ENCODE measurements at places on chromosomes 1 and 21. TPM values are rescaled to one million over a fixed set of nuclear protein-coding genes. Genes with fewer than 3 reads are reported as not detected.
A peak's percentile ranks its signal among the peaks of the same experiment; 100 is the strongest.

OR2L5 gene
- total RNA-seq: not detected

HLX gene
- not detected for total RNA-seq

RGL1 gene
- 1.7 TPM for total RNA-seq

DDI2 gene
- 45.9 TPM for total RNA-seq

S100A7 gene
- total RNA-seq: not detected

CFAP74 gene
- total RNA-seq: 0.46 TPM

KRTAP21-2 gene
- not detected for total RNA-seq

GOLT1A gene
- total RNA-seq: 0.33 TPM

DNAH14 gene
- total RNA-seq: 1.0 TPM

FAM43B gene
- not detected for total RNA-seq

CD34 gene
- 0.02 TPM for total RNA-seq

DNA sequence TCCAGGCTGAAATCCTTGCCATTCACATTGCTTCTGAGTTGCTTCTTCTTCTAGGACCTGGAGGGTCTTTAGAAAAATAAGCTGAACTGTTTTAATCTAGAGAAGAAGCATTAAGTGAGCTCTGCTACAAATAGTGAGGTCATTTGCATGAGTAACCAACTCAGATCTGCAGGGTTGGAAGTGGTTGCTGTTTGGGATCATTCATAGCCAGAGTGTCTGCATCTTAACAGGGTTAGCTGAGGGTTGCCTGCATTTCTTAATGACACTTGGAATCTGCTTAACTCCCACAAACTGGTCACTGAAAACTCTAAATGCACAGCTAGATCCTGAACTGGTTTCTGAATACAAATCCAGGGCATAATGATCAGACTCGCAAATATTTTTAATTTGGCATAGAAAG lies 9.9 kb downstream of the CNIH3 start:
- peaks cover 37% of the 10 kb centered on the region for H3K27me3 ChIP-seq
- peaks cover 22% of the 10 kb centered on the region for H3K4me1 ChIP-seq
- H3K36me3 ChIP-seq: peaks cover 7% of the 10 kb centered on the region
- no peak for DNase-seq

- DNase-seq: no peak
- H3K27ac ChIP-seq: no peak overlapping the region
- H3K4me1 ChIP-seq: no peaks in the 10 kb centered on the region
- no peaks in the 10 kb centered on the region for H3K27me3 ChIP-seq
- H3K36me3 ChIP-seq: no peaks in the 10 kb centered on the region
These were observed 11.0 kb upstream of the DENND1B start for GRCh38 chr1:197786280-197786679.

- H3K4me1 ChIP-seq: peaks cover 24% of the 10 kb centered on the region
- H3K36me3 ChIP-seq: peaks cover 12% of the 10 kb centered on the region
- H3K4me3 ChIP-seq: peak overlapping the region; percentile 97
- no peaks in the 10 kb centered on the region for H3K27me3 ChIP-seq
- peak overlapping the region; percentile 98 for H3K27ac ChIP-seq
These were observed 972 bp upstream of the KDM4A start for GRCh38 chr1:43648876-43649477.

GRCh38 chr21:21286170-21286798 lies 288.1 kb downstream of the NCAM2 start:
- H3K27ac ChIP-seq: no peak overlapping the region
- H3K4me3 ChIP-seq: no peak overlapping the region
- H3K27me3 ChIP-seq: no peaks in the 10 kb centered on the region
- H3K36me3 ChIP-seq: no peaks in the 10 kb centered on the region
- no peak for DNase-seq
- H3K4me1 ChIP-seq: no peaks in the 10 kb centered on the region

DNA sequence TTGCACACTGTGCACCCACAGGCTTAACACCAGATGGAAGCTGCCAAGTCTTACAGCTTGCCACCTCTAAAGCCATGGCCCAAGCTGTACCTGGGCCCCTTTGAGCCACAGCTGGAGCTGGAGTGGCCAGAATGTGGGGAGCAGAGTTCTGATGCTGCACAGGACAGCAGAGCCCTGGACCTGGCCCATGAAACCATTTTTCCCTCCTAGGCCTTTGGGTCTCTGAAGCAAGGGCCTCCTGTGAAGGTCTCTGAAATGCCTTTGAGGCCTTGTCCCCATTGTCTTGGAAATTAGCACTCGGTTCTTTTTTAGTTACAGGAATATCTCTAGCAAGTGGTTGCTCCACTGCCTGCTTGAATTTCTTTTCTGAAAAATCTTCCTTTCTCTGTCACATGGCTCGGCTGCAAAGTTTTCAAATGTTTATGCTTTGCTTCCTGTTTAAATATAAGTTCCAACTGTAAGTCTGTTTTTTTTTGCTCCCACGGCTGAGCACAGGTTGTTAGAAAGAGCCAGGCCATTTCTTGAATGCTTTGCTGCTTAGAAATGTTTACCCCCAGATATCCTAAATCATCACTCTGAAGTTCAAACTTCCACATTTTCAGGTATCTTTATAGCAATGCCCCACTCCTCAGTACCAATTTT lies 156.8 kb upstream of the GORAB start:
- H3K27me3 ChIP-seq: no peaks in the 10 kb centered on the region
- DNase-seq: no peak
- no peak overlapping the region for H3K4me3 ChIP-seq
- H3K4me1 ChIP-seq: no peaks in the 10 kb centered on the region
- H3K36me3 ChIP-seq: no peaks in the 10 kb centered on the region
- no peak overlapping the region for H3K27ac ChIP-seq

DNA sequence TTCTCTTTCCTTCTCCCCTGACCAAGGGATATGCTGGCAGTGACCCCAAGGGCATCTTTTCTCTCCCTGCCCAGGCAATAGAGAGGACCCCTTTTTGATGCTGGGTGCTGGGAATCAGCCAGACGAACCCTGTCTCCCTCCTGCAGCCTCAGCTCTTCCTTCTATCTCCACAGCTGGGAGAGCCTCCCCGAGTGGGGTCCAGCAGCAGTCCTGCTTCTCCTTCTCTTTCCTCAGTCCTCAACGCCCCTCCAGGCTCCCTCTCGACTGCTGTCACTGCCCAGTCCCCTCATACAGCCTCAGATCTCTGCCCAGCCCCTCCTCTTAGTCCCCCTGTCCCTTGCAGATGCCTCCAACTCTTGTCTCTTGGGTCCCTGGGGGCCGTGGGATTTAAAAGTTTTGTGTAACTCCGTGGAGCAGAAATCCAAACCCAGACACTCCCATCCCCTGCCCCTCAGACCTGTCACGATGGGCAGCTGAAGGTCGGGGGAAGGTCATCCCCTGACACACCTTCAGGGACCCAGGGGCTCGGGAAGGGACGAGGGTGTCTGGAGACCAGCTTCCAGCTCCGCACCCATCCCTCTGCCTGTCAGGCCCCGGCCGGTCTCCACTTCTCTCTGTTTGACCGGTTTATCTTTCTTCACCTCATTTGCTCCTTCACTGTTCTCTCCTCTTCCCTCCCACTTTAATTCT lies 5.8 kb upstream of the ETV3L start:
- H3K36me3 ChIP-seq: no peaks in the 10 kb centered on the region
- peaks cover 8% of the 10 kb centered on the region for H3K4me1 ChIP-seq
- no peak overlapping the region for H3K4me3 ChIP-seq
- H3K27ac ChIP-seq: no peak overlapping the region
- DNase-seq: no peak

GRCh38 chr1:19495799-19496526 lies 10.6 kb upstream of the CAPZB start:
- H3K4me3 ChIP-seq: no peak overlapping the region
- no peak for DNase-seq
- no peaks in the 10 kb centered on the region for H3K36me3 ChIP-seq

- H3K4me1 ChIP-seq: no peaks in the 10 kb centered on the region
- DNase-seq: no peak
- no peaks in the 10 kb centered on the region for H3K36me3 ChIP-seq
- peaks cover 18% of the 10 kb centered on the region for H3K27me3 ChIP-seq
These were observed 22.2 kb upstream of the ALG14 start for GRCh38 chr1:95094923-95095322.

DNA sequence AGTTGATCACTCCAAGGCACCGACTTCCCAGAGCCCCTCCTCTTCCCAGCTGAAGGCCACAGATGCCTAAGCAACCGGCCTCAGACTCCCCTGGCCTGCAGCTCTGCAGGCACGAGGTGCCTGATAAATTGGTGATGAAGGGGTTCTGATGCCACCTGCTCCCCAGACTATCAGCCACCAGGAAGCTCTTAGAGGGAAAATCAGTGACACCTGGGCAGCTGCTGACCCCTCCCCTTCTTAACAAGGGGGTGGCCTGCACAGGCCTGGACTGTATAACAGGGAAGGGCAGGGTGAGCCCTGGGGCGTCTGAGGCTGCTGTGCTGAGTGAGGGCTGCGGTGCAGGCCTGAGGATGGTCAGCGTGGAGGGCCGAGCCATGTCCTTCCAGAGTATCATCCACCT lies at the start of gene PADI6:
Gene PADI6 (plus strand): TSS at position 301 of the 400 bp plus-strand sequence. CDS start 50 bp downstream, at position 351.
- no peaks in the 10 kb centered on the region for H3K36me3 ChIP-seq
- no peak within 1 kb of the TSS for H3K4me3 ChIP-seq
- H3K4me1 ChIP-seq: no peaks in the 10 kb centered on the region

DNA sequence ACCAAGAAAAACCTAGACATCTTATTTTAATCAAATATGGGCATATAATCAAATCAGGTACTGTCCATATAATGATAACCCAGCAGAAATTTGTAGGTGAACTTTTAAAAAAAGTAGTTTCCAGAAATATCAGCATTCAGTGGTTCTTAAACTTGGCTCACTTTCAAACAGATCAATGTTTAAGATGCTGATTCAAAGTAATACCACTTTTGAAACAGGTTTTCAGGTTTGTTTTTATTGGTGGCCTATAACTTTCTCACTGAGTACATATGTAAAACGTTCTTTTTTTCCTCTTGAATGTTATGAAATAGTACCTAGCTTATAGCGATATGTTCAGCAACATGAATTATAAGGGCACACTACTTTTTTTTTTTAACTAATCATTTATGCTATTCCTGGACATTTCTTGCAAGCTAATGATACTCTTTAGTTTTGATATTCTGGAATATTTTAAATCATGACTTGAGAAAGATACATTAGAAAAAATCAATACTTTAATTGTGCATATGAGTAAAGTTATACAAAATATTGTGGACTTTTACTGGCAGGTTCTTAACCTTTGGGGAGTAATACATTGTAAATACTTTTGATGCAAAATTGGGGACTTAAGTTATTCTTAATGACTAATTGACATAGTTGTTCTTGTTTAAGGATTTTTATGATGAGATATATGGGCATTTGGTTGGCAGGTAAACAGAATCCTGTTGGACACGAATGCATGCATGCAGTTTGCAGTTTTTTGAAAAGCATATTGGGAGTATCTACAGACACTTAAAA lies 3.0 kb downstream of the NFIA start:
- no peak overlapping the region for H3K27ac ChIP-seq
- peaks cover 16% of the 10 kb centered on the region for H3K27me3 ChIP-seq
- no peak overlapping the region for H3K4me3 ChIP-seq
- peaks cover 16% of the 10 kb centered on the region for H3K4me1 ChIP-seq
- no peak for DNase-seq
- H3K36me3 ChIP-seq: peaks cover 2% of the 10 kb centered on the region
